DMS79 treated with DMSO at 0.1 percent for 48 hours (cell line): ENCODE measurements at places on chromosomes 16 and 17.

DNA sequence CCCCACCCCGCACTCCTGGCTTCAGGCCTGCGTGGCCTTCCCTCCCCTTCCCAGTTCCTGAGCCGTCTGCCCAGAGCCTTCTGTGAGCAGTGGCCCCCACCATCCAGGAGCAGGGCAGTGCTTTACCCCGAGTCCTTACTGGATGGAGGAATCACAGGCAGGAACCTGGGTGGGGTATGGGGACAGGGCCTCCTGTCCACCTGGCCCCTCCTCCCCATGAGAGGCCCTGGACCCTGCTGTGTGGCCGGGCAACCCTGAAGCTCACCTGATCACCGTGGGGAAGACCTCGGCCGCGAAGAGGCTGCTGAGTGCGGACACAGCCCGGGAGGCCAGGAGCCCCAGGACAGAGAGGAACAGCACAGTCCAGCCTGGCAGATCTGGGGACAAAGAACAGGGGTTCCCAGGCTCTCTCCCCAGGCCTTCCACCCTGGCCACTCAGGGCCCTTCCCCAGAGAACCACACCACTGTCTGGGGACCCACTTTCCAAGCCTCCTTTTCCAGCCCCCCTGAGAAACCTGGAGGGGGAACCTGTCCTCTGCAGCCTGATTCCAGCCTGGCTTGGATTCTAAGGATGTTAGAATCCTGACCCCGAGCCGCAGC lies 3.2 kb downstream of the SLC22A31 start:
- no peak for DNase-seq

DNA sequence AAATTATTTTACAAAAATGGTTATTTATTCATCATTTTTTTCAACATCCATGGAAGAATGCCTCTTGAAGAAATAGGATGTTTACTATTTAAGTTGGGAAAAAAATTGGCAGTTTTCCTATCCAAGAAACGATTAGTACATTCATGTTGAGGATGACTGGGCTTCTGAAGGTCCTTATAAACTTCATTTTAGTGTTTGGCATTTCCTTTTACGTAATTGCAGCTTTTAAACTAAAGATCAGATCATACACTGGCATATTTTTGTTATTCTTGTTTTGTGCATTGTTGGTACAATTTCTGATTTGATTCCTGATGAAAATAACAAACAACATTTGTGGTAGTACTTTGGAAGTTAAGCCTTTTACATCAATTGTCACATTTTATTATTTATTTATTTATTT lies 11.5 kb downstream of the KCNJ16 start:
- DNase-seq, result no peak

DNA sequence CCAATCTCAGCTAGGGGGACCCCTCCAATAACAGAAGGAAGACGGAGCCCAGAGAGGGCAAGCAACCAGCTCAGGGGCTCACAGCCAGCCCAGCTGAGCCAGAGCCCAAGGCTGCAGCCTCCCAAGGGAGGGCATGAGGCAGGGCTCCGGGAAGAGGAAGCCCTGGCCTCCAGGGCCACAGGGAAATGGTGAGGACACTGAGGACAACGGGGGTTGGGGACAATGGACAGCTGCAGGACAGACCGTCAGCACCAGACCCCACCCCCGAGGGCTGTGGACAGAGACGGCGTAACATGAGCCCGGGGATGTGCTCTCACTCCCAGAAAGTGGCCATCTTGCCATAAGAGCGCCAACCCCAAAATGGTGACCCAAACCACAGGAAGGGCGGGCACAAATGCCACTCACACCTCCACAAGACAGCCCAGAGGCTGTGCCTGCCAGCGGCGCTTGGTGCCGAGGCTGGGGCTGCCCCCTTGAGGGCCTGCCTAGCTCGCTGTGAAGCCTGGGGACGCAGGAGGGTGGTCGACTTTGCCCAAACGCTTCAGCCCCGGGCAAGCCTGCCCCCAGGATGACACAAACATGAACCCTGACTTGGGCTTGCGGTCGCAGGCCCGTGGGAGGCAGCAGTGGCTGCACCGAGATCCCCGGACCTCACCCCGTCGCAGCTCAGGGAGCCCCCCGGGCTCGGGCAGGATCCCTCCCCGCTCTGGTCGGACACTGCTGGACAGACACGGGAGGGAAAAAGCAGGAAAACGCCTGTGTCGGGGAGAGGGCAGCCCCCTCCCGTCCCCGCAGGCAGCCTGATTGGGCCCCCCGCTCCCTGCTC lies 10.5 kb downstream of the PIMREG start:
- DNase-seq, result no peak

- no peak for DNase-seq
These were observed 23.2 kb upstream of the CCL22 start for GRCh38 chr16:57335366-57335765.

- DNase-seq, result no peak
These were observed 32.7 kb downstream of the YWHAE start for GRCh38 chr17:1367351-1367745.

DNA sequence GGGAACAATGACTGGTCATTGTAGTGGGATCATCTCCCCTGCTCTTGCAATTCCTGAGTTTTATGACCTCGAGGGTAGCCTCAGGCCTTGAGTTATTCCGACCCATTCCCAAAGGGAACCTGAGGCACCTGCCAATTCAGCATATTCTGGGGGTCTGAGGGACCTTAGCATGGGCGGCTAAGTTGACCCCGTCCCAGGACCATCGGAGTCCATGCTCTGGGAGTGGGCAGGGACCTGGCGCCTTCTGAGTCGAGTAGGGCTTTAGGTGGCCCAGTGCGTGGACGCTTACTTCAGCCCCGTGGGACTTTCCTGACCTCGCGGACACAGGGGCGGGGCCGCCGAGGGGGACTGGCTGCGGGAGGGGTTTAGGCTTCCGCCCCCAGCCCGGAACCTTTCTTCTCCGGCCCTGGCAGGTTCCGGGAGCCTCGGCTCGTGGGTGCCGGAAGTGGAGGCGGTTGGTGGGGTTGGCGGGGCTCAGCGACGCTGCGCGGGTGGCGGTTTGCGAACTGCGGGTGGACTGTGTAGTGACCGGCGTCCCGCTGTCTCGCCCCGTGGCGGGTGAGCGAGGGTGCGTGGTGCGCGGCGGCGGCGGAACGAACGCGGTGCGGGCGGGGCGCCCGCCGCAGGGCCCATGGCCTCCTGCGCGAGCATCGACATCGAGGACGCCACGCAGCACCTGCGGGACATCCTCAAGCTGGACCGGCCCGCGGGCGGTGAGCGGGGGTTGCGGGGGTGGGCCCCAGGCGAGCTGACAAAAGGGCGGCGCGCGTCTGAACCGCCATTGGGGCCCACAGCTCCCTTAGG lies at the start of gene EDC4:
Gene EDC4, plus strand, starts transcription at position 422 of the 804 bp plus-strand sequence. Its CDS starts 210 bp downstream, at position 632.
- no peak for DNase-seq

DNA sequence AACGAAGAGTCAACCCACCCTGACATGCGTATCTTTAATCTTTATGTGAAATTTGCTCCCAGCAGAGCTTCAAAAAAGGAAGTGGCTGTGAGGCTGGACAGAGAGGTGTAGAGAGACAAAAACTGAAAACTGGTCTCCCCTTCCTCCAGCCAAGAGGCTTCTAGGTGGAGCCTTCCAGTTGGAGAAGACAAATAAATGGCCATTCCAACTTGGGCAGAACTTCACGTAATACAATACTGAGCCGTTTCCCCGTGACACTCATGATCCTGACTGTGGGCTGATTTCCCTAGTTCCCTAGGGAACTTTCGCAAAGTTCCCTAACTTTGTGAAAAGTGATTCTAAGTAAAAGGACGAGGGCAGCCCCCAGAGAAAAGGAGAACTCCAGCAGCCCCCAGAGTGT lies 78.8 kb downstream of the ZFHX3 start:
- no peak for DNase-seq

- no peak for DNase-seq
These were observed 21.9 kb downstream of the ZNF423 start for GRCh38 chr16:49833796-49834530.

DNA sequence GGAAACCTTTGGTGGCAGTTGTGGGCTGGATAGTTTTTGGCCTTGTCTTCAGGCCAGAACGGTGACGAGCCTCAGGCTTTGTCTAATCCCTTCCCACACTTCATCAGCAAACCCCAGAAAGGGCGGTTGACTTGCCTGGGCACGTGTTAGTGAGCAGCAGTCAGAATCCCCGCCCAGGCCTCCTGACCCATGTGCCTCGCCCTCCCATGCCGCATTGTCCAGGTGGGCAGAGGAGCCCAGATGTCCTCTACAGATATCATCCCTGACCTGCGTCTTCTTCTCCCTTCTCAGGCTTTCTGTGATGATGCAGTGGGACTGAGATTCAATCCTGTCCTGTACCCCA lies 82.5 kb downstream of the OR1D5 start:
- no peak for DNase-seq

DNA sequence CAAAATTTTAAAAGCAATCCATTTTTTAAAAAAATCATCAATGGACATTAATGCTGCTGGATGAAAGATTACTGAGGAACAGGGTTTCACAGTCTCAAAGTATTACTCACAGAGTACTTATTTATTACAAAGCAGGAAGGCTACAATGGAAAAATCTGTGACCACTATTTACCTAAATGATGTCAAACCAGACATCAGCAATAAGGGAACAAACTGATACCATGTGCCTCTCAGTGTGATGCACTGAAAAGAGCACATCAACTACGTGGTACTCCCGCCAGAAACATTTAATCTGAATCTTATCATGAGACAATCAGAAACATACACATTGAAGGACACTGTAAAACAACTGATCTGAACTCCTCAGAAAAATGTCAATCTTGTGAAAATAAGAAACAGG lies 124.2 kb downstream of the PARN start:
- no peak for DNase-seq

DNA sequence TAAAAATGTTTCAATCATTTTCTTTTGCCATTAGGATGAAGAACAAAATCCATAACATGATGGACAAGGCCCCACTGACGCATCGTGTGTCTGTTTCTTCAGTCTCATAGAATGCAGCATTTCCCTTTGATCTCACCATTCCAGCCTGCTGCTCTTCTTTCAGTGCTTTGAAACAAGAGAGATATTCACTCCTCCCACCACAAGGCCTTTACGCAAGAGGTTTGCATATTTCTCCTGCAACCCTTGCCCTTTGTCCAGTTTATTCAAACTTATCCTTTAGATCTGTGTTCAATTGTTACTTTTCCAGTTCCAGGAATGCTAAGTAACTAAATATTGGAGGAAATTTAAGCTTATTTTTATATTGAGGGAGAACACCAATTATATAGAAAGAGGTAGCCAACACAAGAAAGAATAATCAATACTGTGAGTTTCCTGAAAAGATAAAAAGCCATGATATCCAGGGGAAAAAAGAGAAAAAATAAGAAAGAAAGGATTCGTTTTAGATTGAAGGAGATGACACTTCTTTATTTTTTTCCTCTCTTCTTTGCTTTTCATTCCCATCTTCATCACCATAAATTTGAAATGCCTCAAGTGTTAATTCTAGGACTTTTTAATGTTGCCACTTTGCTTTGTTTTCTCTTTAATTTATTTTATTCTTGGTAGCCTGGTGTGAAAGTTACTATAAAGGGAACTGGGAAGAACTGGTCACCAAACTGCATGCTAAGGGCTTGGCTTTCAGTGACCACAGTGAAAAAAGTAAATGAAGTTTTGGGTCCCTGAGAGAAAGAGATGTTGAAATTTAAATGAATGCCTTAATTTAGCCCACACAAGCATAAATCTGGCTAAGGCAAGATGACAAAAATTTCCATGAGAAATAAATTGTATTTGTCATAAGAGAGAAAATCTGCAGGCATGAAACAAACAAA lies 102.1 kb downstream of the KIF2B start:
- DNase-seq, result no peak

GRCh38 chr16:19113577-19114358 lies at the start of gene ITPRIPL2:
Gene ITPRIPL2 (plus strand): TSS chr16:19113964. CDS start chr16:19114462, 498 bp downstream.
- no peak for DNase-seq

DNA sequence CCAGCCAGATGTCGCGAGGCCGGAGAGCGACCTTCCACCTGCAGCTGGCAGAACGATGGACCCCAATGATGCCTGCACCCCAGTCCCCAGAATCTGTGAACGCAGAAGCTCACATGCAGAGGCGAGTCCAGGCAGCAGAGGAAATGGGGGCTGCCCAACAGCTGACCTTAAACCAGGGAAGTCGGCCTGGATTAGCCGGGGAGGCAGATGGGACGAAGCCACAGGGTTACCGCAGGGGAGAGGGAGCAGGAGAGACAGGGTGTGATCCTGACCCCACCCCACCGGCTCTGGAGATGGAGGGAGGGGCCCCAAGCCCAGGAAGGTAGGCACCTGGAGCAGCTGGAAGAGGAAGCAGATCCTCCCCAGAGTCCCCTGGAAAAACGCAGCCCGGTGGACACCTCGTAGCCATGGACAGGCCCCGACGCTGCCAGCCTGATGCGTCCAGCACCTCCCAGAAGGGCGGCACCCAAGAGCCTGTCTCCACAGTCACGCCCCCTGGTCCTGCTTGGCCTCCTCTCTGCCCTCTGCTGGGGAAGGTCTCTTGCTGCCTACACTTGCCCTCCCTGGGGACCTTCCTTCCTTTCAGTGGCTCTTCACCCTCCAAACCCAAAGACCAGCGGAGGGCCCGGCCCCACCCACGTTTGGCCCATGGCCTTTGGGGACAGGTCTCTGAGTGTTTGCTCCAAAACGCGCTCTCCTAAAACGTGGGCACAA lies 37.3 kb downstream of the PIEZO1 start:
- DNase-seq, result no peak

DNA sequence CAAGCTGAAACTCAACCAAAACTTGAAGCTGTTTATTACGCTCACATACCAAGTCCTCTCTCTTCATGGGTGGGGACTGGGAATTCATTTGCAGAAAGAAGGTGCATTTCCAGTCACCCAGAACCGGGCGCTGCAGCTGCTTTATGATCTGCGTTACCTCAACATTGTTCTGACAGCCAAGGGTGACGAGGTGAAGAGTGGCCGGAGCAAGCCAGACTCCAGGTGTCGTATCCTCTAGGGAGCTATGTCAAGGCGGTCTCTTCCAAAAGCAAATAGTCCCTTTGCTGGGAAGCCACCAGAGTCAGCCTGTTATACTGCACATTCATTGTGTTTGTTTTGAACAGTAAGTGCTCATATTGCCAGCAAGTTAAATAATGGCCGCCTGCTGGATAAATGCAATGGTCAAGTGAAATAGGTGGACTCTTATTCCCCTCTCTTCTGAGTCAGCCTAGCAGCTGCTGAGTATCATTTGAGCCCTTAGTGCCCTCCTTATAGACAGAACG lies 12.7 kb downstream of the COG1 start:
- DNase-seq, result peak; percentile 31

GRCh38 chr17:5065227-5065744 lies 13.0 kb upstream of the ZFP3 start:
- DNase-seq, result peak; percentile 47

GRCh38 chr16:49081086-49081485 lies 200.6 kb downstream of the CBLN1 start:
- DNase-seq, result no peak

GRCh38 chr16:66508248-66508913 lies 41.5 kb downstream of the TK2 start:
- DNase-seq, result no peak

GRCh38 chr17:33135691-33136090 lies 144.0 kb downstream of the SPACA3 start:
- no peak for DNase-seq

- no peak for DNase-seq
These were observed 65.9 kb downstream of the CCT6B start for GRCh38 chr17:34895383-34895782.
